ENCODE measurements at places on chromosomes 16 and 17.
A peak's percentile ranks its signal among the peaks of the same experiment; 100 is the strongest.

DNA sequence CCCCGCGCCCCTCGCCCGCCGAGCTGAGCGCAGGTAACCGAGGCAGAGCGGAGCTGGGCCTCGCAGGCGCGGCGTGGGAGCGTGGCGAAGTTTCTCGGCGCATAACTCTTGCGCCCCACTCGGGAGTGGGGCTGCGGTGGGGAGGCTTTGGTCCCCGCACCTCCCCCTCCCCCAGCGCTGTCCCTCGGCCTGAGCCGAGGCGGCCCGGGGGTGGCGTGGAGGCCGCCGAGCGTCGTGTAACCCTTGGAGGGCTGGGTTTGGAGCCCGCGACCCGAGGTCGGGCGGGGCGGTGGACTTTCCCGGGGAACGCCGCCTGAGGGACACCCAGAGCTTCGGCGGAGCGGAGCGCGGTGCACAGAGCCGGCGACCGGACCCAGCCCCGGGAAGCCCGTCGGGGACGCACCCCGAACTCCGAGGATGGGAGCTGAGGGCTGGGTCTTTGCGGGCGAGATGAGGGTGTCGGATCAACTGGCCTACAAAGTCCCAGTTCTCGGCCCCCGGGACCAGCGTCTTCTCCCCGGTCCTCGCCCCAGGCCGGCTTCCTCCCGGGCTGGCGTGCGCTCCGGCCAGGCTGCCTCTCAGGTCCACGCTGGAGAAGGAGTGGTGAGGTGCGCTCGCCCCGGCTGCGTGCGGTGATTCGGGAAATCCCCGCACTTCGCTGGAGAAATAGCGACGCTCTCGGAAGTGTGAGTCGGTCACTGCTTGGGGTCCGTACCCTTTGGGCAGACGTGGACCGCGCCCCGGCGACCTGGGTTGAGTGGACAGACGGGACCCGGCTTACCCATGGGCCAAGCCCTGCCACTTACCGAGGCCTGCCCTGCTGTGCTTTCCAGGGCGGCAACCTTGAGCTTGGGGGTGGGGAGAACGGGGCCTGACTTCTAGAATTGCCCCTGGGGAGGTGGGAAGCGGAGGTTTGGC lies 168.4 kb downstream of the RAB11FIP4 start:
- no peak for DNase-seq

DNA sequence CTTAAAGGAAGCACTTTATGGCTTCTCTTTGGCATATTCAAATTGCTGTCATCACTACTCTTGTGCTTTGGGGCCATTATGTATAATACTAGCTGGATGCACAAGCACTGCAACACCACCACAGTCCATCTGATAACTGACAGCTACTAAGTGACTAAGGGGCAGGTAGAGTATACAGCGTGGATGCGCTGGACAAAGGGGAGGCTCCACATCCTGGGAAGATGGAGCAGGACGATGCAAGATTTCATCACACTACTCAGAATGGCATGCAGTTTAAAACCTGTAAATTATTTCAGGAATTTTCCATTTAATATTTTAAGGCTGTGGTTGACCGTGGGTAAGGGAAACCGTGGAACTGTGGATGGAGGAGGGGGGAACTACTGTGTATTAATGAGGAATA lies 25.0 kb downstream of the MPRIP start:
- no peak for DNase-seq

DNA sequence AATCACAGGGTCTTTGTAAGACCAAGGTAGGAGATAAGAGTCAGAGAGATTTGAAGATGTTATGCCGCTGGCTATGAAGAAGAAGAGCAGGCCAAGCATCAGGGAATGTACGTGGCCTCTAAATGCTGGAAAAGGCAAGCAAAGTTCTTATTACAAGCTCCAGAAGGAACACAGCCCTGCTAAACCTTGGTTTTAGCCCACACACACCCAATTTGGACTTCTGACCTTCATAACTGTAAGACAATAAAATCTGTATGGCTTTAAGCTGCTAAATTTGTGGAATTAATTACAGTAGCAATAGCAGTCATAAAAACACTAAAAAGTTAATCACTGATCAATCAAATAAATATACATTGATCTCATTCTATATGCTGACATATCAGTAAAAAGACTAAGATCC lies 6.0 kb downstream of the TMEM170A start:
- no peak for DNase-seq

GRCh38 chr16:88550246-88550661 lies 19.9 kb upstream of the ZC3H18 start:
- DNase-seq, result no peak

- DNase-seq, result no peak
These were observed 839 bp downstream of the SLC25A35 start for GRCh38 chr17:8294361-8294760.

- DNase-seq, result no peak
These were observed 380.9 kb downstream of the SOX9 start for GRCh38 chr17:72501404-72502370.

DNA sequence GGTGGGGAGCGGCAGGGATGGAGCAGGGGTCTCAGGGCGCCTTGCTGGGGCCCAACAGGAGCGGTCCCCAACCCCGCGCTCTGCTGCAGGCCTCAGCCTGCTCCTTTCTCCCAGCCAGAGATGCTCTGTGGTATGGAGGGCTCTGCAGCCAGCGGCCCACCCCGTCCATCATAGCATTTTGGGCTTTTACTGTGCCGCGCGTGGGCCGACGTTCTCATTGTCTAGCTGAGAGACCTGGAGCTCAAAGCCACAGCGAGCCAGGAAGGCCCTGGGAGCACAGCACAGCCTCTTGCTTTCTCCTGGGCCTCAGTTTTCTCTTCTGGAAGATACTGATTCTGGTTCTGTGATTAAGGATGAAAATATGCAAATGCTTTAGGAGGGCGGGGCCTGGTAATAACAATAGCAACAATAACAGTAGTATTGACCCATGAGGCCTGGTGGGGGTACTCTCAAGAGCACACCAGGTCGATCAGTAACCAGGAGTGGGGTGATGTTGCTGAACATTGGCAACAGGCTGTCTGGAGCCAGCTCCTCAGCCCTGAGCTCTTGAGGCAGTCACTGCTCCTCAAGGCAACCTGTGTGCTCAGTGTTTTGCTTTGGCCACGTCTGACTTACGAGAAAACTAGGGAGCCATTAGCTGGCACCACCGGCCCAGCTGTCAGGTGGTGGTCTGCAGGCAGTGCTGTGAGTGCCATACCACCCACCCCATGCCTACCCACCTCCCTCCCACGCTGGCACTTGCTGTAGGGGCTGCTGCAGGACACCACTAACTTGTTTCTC lies 1.1 kb upstream of the RASD1 start:
- no peak for DNase-seq

DNA sequence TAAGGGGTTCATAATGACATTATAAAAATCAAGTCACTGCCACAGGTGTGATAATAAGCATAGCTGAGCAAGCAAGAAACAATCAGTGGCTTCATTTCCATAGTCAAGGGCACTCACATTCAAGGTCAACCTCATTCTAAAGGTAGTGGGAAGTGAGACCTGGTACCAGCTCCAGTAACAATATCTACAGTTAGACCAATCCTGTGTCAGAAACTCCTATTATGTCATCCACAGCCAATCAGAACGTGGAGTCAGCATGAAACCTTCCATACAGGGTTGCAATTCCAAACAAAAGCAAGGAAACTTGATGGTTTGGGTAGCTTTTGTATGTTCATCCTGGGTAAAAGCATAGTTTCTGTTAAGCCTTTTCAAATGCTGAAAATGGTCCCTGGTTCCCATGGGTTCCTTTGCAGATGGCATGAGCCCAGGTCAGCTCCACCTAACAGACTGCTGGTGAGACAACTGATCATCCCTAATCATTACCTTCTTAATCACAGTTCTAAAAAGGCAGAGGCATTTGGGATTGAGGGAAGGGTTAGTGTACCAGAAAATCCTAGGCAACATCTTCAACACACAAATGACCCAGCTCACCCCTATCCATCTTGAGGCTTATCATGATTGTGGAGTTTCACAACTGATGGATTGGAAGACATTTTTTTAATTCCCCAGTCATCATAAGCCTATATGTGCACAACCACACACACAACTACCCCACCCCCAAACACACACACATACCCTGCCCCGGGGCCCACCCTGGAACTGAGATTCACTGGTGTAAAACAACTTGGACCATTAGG lies 30.4 kb downstream of the TEX2 start:
- no peak for DNase-seq

DNA sequence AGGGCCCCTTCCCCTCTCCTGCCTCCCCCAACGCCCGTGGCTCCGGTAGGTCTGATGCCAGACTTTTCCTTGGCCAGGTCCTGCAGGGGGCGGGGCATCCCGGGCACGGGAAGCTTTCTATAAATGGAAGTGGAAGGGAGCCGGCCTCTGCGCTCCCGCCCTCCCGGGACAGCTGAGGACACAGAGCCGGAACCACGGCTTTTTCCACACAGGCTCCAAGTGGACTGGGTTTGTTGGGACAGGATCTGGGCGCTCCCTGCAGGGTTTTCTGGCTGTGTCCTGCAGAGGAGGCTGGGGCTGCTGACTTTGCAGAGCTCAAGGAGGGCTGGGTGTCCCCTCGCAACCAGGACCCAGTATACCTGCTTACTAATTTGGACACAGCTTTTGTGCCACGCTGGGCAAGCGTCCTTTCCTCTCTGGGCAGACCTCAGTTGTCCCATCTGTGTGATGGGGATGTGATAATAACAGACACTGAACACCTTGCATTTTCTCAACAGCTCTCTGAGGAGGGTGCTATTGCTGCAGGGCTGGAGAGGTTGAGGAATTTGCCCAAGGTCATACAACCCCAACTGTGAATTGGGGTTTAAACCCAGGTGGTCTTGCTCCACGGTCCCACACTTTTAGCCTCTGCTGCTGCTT lies 1.8 kb downstream of the TNS4 start:
- DNase-seq, result peak; percentile 43

GRCh38 chr17:57154921-57155320 lies 69.9 kb downstream of the AKAP1 start:
- no peak for DNase-seq

DNA sequence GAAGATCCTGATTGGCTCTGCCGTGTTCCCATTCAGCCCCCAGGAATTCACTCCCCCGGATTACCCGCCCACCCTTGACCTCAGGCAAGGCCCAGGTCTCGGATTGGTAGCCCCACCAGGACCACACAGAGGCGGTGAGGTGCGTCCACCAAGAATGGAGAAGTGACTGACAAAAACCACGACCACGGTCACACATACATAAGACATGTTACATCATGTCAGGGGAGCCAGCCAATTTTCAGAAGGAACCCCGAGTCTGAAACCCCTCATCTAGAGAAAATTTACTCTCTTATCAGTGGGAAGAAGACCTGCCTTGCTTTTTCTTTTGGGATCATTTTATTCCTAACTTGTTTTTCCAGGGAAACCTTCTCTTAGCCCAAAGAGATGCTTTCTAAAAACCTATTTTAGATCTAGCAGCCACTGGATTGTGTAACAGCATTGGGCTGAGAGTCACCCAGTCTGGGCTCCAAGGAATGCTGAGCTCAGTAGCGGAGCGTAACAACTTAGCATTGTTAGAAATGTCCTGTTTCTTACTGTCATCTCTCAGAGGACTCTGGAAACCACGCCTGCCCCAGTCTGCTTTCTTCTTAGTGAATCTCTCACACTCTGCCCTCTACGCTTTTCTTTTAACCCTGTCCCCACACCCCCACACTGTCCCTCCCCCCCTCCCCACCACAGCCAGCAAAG lies 164.1 kb downstream of the CMIP start:
- no peak for DNase-seq

GRCh38 chr17:10744501-10745000 lies 14.7 kb upstream of the TMEM220 start:
- DNase-seq, result no peak

DNA sequence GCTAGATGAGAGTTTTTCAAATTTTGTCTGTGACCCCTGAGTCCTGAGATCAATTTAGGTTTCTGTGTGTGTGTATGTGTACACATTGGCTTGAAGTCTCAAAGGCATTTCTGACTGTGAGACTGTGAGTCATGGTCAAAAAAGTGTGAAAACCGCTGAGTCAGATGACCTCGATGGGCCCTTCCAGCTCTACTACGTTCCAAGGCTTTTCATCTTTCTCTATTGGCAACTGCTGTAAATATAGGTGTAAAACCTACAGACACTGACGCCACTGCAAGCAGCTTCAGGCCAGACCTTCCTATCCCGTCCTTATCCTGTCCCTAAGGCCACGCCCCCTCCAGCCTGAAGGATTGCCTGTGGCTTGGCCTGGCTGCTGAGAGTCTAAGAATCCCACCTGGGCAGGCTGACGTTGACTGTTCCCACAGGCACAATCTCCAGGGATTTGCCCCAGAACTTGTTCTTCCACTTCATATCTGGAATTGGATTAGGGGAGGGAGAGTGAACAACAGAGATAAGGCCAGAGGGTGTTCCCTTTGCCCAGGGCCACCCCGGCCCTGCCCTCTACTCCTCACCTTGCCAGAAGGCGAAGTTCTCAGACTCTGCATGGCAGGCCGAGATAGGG lies 11.3 kb downstream of the OSBPL7 start:
- no peak for DNase-seq
